ENCODE measurements at places on chromosomes 6 and 20.

DNA sequence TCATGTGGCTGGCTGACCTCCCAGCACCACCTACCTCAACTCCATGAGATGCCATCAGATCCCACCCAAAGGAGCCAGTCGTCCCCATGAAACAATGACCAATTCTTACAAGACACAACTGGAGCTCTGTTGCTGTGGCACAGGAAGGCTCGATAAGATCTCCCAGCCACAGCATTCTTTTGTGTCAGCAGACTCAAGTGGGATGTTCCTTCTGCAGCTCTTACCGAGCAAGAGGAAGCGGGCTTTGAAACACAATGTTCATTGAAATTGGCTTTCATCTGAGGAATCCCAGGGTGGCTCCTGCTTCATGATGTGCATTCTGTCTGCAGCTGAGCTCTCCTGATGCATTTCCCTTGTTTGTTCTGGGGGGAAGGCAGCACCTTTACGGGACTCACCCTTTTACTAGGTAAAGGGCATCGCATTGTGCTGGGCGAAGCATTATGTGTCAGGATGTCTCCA, 222.0 kb upstream of the SGK1 start:
- no peak for DNase-seq

GRCh38 chr20:49352751-49353150, 74.9 kb upstream of the ZNFX1 start:
- no peak for DNase-seq

DNA sequence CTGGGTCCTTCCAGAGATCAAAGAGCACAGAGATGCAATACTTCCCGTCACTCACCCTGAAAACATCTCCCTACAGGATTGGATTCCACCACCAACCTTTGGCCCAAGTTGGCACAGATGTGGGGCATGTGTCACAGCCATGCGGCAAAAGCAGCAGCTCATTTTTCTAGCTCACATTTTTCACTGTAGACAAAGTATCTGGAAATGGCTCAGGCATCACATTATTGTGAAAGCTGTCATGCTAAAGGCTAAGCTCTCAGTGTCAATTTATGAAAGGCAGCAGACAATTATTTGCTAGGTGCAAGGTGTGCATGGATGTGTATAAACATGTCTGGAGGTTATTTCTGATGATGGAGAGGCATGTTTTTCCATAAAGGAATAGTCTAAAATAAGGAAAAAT, 248.8 kb upstream of the PRND start:
- no peak for DNase-seq

GRCh38 chr6:14750059-14750661, 495.7 kb upstream of the JARID2 start:
- DNase-seq: no peak

GRCh38 chr20:63290677-63291472, 2.1 kb upstream of the COL20A1 start:
- peak; percentile 23 for DNase-seq

DNA sequence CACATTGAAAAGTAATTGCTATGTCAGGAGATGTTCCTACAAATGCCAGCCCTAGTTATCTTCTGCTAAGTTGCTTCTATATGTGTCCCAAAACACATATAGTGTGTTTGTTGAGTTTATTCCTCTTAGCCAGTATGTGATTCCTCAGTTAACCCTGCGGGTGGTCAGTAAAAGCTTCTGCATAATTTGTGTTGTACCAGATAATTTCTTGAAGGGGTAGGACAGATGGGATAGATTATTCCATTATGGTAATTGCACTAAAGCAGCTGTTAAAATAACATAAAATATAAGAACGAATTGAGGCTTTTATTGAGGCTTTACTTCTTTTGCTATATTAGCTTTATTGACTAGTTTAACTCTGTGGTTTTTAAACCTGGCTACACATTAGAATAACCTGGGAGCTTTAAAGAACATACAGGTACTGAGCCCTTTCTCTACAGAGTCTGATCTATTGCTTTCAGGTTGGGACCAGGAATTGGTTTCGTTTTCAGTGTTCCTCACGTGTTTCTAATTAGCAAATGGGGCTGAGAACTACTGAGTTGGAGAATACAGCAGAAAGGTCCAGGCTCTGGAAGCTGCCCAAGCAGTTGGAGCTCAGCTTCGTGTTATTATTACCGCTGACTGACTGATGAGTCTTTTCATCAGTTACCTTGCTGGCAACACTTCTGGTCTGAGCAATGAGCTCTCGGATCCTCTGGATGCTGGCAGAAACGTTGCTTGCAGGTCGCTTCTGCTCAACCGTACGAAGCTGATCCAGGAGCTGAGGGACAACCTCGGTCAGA, 56.9 kb downstream of the FAM229B start:
- no peak for DNase-seq

- no peak for DNase-seq
Measured at GRCh38 chr20:34468951-34469350, 47.3 kb upstream of the DYNLRB1 start.

Measured in LoVo (cell line).